ENCODE measurements at places on chromosomes 7 and 10. TPM values are rescaled to one million over a fixed set of nuclear protein-coding genes. Genes with fewer than 3 reads are reported as not detected.

GRCh38 chr7:35263396-35263795 lies 9.5 kb upstream of the TBX20 start:
- no peaks in the 10 kb centered on the region for H3K4me1 ChIP-seq
- H3K36me3 ChIP-seq = no peaks in the 10 kb centered on the region
- no peak overlapping the region for H3K4me3 ChIP-seq
- no peak overlapping the region for H3K27ac ChIP-seq
- H3K27me3 ChIP-seq = no peaks in the 10 kb centered on the region

GRCh38 chr10:104233817-104234216 lies 1.7 kb upstream of the CFAP43 start:
- no peak overlapping the region for H3K4me3 ChIP-seq
- no peak overlapping the region for H3K27ac ChIP-seq
- H3K4me1 ChIP-seq = peaks cover 1% of the 10 kb centered on the region
- no peaks in the 10 kb centered on the region for H3K27me3 ChIP-seq

The TFR2 gene
- total RNA-seq = not detected

The SMKR1 gene
- total RNA-seq = 1.2 TPM

The TMEM236 gene
- total RNA-seq = 0.11 TPM

Data from ovary (tissue), 10 donors.